Activated naive CD8-positive, alpha-beta T cell treated with anti-CD3 and anti-CD28 coated beads for 36 hours (primary cell): ENCODE measurements at places on chromosomes 2 and 18. TPM values are rescaled to one million over a fixed set of nuclear protein-coding genes. Genes with fewer than 3 reads are reported as not detected.

GRCh38 chr2:181174611-181175580, 194.5 kb downstream of the UBE2E3 start:
- DNase-seq: no peak

DNA sequence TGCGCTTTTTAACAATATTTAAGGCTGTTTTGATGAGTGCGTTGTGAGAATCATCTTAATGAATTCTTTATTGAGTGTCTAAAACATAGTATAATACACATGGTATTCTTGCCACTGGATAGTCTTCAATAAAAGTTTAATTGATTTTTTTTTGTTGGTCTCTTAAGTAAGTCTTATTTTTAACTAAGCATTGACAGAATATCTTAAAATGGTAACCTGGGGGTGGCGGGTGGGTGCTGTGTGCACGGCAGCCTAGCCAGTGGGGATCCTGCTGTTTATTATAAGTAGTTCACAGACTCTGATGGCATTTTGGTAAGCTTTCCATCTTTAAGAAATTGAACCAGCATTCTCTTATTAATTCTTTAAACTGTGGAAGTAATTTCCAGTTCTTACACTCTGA, 6.0 kb downstream of the SOX11 start:
- no peak for DNase-seq

GRCh38 chr2:232489516-232490220, 2.0 kb upstream of the ECEL1 start:
- no peak for DNase-seq

GRCh38 chr2:146244131-146244530, 1600.7 kb upstream of the ACVR2A start:
- no peak for DNase-seq

DNA sequence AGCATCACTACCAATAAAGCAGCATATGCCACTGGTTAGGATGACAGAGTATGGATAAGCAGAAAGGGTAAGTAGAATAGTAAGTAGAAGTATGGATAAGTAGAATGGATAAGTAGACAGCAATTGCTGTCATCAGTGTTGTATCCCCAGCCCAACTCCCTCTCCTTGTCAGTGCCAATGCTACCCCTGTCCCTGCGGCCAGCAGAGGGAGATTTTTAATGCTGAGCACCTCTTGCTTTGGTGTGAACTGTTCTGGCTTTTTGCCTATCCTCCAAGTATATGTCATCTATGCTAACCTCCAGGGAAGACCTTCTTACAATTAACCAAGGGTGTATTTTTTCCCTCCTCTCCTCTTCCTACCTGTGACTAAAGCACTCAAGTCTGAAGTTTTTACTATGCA, 136.7 kb upstream of the SPHKAP start:
- DNase-seq: no peak

GRCh38 chr2:102726128-102727087, 35.4 kb upstream of the TMEM182 start:
- DNase-seq: no peak

- no peak for DNase-seq
Observed at GRCh38 chr18:56409736-56410135, 228.7 kb downstream of the TXNL1 start.

DNA sequence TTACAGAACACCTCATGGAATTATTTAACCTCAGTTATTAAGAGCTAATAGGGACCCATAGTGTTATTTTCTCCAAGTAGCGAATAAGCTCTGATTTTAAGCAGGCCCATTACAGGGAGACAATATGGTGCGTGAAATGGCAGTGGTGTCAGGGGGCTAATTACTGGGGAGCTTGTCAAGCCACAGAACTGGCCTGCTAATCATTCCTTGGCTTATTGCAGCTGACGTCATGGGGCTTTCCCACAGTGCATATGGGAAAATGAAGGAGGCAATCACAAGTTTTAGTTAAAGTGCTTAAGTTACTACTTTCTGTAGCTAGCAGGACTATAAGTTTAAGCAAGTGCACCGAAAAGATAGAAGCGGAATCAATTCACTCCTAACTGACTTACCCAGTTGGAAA, 262.5 kb downstream of the TGIF1 start:
- DNase-seq: no peak

GRCh38 chr2:207362716-207363115, 167.0 kb upstream of the CREB1 start:
- no peak for DNase-seq

KIF1A gene
- 7.7 TPM for total RNA-seq

LOXL3 gene
- 2.7 TPM for total RNA-seq

CCDC85A gene
- not detected for total RNA-seq

TRIM43 gene
- not detected for total RNA-seq
